ENCODE measurements at places on chromosomes 11 and 22. TPM values are rescaled to one million over a fixed set of nuclear protein-coding genes. Genes with fewer than 3 reads are reported as not detected.

GRCh38 chr11:111417766-111418435 lies 38.8 kb upstream of the POU2AF1 start:
- no peaks in the 10 kb centered on the region for H3K36me3 ChIP-seq
- no peaks in the 10 kb centered on the region for H3K27me3 ChIP-seq
- peaks cover 32% of the 10 kb centered on the region for H3K4me1 ChIP-seq
- H3K27ac ChIP-seq: peak overlapping the region; percentile 66
- H3K4me3 ChIP-seq: no peak overlapping the region

DNA sequence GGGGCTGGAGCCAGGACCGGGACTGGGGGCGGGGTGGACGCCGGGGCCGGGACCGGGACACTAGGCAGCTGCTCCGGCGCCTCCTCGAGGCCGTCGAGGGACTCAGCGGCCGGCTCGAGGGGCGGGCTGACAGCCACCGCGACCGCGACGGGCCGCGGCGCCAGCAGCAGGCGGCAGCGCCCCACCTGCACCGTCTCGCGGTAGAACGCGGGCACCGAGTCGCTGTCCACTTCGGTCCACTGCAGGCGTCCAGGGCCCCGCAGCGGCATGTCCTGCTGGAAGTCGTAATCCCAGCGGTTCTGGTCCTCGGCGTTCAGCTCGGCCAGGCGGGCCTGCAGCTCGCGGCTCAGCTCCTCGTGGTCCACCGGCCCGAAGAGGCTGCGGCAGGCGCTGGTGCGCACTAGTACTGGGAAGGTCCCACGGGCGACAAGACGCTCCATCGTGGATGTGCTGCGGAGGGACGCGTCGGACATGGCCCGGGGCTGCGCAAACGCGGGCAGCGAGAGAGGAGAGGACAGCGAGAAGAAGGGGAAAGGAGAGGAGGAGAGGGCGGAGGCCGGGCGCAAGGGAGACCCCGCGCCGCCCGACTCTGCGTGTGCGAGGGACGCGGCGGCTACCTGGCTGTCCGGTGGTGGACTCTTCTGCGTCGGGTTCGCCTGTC lies 428 bp downstream of the CDKN1C start:
- H3K27ac ChIP-seq: peak overlapping the region; percentile 60
- H3K27me3 ChIP-seq: no peaks in the 10 kb centered on the region
- peak; percentile 43 for DNase-seq
- no peaks in the 10 kb centered on the region for H3K36me3 ChIP-seq
- peaks cover 26% of the 10 kb centered on the region for H3K4me1 ChIP-seq

GRCh38 chr22:26404851-26405421 lies 24.1 kb upstream of the ASPHD2 start:
- DNase-seq: peak; percentile 14
- no peak overlapping the region for H3K4me3 ChIP-seq
- H3K27ac ChIP-seq: no peak overlapping the region
- H3K27me3 ChIP-seq: no peaks in the 10 kb centered on the region

- no peaks in the 10 kb centered on the region for H3K4me1 ChIP-seq
- H3K4me3 ChIP-seq: no peak overlapping the region
- no peak overlapping the region for H3K27ac ChIP-seq
Observed at GRCh38 chr11:96280444-96280843, 62.6 kb downstream of the MAML2 start.

The OR8J1 gene
- polyA plus RNA-seq: not detected

The C11orf42 gene
- 28.9 TPM for polyA plus RNA-seq

The TMEM45B gene
- polyA plus RNA-seq: 0.54 TPM

DNA sequence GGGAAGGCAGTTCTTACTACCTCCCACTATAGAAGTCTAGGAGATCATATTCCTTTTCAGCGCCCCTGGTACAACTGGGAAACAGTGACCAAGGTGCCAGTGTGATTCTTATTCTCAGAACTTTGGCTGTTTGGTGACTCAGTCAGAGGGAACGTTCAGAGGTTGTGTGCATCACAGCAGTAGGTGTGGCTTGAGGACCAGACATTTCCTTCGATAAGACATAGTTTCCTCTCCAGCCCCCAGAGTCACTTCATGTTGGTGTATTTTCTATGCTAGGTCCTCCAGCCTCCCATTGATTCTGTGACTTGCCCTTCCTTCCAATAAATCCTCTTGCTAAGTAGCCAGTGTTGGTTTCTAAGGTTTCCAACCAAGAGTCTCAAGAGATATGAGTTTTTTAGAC lies 171.9 kb upstream of the MPPED2 start:
- no peak overlapping the region for H3K4me3 ChIP-seq
- no peaks in the 10 kb centered on the region for H3K4me1 ChIP-seq
- no peak for DNase-seq

The OR8D4 gene
- not detected for polyA plus RNA-seq

The LGALS1 gene
- polyA plus RNA-seq: 681 TPM

DNA sequence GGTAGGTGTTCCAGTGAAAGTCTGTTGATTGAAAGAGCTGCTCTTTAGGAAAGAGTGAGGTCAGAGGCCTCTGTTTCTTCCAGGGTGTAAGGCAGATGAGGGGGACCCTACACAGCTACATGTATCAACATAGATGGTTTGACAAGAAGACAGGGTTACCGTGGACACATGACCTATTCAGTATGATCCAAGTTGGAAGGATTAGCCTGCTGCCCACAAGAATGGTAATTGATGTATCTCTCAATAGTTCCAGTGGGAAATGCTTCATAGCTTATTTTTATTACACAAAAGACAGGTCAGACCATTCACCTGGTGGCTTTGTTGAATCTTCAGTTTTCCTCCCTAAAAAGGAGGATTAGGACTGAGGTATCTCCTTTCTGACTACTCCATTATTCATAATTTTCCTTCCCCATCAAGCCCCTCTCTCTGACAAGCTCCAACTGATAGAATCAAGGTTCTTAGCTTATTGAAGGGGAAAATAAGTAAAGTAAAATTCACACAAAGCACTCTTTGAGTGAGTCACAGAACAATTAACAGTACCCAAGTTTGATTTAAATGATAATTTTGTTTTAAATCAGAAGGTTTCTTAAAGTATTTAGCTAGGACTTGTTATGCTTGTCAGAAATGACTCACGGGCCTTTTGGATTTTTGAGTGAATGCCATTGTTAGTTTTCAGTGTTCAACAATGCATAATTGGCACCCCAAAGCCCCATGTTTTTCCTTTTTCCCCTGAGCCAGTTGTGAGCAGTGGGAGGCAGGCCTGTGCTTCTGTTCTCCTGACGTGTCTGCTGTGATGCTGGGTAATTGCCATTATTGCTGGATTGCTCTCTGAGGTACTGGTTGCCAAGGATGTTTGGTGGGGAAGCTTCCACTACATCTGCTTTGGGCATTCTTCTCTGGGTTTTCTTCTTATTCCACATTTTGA lies 373.2 kb downstream of the DDX10 start:
- H3K36me3 ChIP-seq: no peaks in the 10 kb centered on the region
- no peaks in the 10 kb centered on the region for H3K4me1 ChIP-seq
- no peaks in the 10 kb centered on the region for H3K27me3 ChIP-seq
- no peak overlapping the region for H3K27ac ChIP-seq
- DNase-seq: no peak

The KDM4E gene
- polyA plus RNA-seq: 0.17 TPM

The MRGPRX2 gene
- polyA plus RNA-seq: not detected

The SCUBE1 gene
- polyA plus RNA-seq: 11.0 TPM

DNA sequence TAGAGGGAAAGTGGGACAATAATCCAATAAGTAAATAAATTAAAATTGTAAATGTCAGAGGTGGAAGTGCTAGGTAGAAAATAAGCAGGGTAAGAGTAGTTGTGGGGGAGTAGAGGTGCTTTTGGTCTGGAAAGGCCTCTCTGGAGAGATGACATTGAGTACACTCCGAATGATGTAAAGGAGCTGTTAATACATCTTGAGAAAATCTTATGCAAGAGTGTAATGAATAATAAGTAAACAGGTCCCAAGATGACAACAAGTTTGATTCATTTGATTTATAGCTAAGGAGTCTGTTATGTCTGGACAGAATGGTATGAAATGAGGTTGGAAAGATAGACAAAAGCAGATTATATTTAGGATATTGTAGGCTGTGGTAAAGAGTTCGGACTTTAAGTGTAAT lies 87.5 kb downstream of the TMEM135 start:
- DNase-seq: no peak
- no peak overlapping the region for H3K27ac ChIP-seq
- no peaks in the 10 kb centered on the region for H3K36me3 ChIP-seq
- H3K27me3 ChIP-seq: no peaks in the 10 kb centered on the region

GRCh38 chr22:47371263-47372090 lies 609.0 kb downstream of the TBC1D22A start:
- H3K27ac ChIP-seq: no peak overlapping the region
- no peaks in the 10 kb centered on the region for H3K36me3 ChIP-seq
- H3K27me3 ChIP-seq: no peaks in the 10 kb centered on the region
- DNase-seq: peak; percentile 8
- no peaks in the 10 kb centered on the region for H3K4me1 ChIP-seq
- H3K4me3 ChIP-seq: no peak overlapping the region

DNA sequence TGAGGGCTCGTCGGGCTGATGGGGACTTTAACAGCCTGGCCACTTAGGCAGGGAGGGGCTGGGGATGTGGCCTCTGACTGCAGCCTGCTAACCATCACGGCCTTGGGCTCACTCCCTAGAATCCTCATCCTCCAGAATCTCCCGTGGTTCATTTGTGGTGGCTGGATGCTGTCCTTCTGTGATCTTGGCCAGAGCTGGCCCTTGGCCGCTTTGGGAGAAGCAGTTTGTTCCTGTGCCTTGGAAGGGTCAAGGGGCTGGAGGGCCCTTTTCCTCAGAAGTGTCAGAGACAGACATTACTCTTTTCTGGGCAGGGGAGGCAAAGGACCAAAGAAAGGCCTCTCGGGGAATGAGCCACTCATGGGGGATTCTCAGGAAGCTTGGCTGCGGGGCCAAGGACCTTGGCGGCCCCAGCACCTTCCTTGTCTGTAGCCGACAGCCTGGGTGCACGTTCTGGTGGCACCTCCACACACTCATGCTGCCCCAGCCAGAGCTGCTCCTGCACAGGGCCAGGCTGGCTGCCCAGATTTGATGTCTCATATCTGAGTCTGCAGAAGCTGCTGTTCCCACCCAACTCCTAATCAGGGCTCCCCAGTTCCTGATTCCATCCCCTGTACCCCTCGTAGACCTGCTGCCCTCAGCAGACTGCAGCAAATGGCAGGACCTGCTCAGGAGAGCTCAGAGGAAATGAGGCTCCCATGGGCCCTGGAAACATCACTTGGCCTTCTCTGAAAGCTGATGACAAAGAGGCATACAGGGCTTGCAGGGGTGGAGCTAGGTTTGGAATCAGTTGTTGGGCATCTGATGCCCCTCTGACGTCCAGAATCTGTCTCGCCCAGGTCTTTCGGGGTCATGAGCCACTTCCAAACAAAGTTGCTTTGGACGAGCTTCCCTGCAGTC lies 107.7 kb downstream of the CTTN start:
- H3K4me3 ChIP-seq: no peak overlapping the region
- H3K27me3 ChIP-seq: no peaks in the 10 kb centered on the region
- no peaks in the 10 kb centered on the region for H3K4me1 ChIP-seq
- no peak for DNase-seq
- H3K36me3 ChIP-seq: no peaks in the 10 kb centered on the region
- H3K27ac ChIP-seq: no peak overlapping the region

The MRGPRE gene
- 0.30 TPM for polyA plus RNA-seq

DNA sequence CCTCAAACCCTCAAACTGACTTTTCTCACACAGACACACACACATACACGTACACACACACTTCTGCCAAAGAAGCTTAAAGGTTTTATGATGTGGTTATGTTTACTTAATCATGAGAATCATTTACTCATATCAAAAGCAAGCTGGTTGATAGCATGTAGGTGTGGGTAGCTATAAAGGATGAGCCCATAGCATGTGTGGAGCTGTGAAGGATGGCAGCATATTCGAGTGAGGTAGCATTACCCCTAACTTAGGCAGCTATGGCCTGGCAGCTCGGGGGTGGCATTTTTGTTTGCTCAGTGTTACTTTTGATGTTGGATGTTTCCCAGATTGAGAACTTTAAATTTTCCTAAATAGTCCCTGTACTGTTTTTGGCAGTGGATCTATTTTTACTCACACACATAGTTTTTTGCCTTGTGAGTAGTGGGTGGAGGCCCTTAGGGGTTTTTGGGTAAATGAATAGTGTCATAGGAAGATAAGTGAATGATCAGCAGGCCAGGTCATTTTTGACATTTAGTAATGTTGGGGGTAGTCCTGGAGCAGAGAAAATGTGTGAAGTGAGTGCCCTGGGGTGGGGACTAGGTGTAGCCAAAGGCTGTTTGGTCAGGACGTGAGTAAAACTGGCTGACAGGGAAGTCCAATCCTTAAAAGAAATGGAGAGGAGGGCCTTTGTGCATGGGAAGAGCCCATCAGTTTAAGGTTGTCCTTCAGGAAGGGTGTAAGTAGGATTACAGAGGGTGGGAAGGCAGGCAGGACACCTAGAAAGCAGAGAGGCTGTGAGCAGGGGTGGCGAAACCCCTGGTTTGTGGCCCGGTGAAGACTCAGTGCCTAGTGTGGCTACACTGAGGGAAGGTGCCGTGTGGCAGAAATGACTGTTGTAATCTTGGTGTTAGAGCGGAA lies 7.1 kb downstream of the YWHAH start:
- DNase-seq: no peak
- peaks cover 1% of the 10 kb centered on the region for H3K4me1 ChIP-seq
- H3K27ac ChIP-seq: no peak overlapping the region
- no peaks in the 10 kb centered on the region for H3K36me3 ChIP-seq
- no peaks in the 10 kb centered on the region for H3K27me3 ChIP-seq

The ZPR1 gene
- 138 TPM for polyA plus RNA-seq

The FOLR3 gene
- 0.79 TPM for polyA plus RNA-seq

The SYT13 gene
- polyA plus RNA-seq: 3.3 TPM

GRCh38 chr11:26286472-26287066 lies 45.4 kb upstream of the ANO3 start:
- no peaks in the 10 kb centered on the region for H3K4me1 ChIP-seq
- no peaks in the 10 kb centered on the region for H3K36me3 ChIP-seq
- no peak overlapping the region for H3K4me3 ChIP-seq
- DNase-seq: peak; percentile 21
- H3K27ac ChIP-seq: no peak overlapping the region

The KCNJ5 gene
- polyA plus RNA-seq: 2.1 TPM

DNA sequence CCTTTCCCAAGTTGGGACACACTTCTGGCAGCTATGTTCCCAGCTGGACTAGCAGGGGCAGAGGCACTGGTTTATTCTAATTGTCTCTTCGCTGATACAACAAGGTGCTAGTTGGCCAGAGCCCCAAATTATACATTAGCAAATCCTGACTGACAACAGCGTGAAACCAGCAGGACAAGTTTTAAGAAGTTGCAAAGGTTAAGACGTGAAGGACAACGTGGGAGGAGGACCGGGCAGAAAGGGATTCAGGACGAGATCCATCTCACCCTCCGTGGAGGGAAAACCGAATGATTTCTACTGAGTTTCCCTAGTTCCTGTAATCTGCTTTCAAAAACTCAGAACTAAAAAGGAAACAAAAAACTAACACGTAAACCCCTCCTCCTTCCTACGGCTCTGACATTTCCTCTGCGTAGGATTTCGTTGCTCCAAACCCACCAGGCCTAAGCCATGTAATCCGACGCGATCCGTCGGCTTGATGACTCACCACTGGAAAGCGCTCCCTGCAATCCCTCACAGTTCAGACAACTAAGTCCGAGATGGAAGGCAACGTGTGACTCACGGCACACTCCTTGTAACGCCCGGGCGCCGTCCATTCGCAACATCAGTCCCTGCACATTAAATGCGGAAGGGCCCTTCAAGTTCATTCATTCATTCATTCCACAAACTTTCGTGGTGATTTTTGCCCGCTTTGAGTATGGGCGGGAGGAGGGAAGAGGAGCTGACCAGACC lies 703 bp downstream of the POGLUT3 start:
- peak; percentile 89 for DNase-seq
- H3K27me3 ChIP-seq: no peaks in the 10 kb centered on the region
- H3K36me3 ChIP-seq: no peaks in the 10 kb centered on the region

- H3K36me3 ChIP-seq: no peaks in the 10 kb centered on the region
- no peaks in the 10 kb centered on the region for H3K27me3 ChIP-seq
- no peak overlapping the region for H3K27ac ChIP-seq
- no peaks in the 10 kb centered on the region for H3K4me1 ChIP-seq
Observed at GRCh38 chr11:985406-985805, 51.1 kb downstream of the MUC6 start.

All from testis (tissue), 5 donors.